ENCODE measurements at places on chromosomes 16 and 17. TPM values are rescaled to one million over a fixed set of nuclear protein-coding genes. Genes with fewer than 3 reads are reported as not detected.

DNA sequence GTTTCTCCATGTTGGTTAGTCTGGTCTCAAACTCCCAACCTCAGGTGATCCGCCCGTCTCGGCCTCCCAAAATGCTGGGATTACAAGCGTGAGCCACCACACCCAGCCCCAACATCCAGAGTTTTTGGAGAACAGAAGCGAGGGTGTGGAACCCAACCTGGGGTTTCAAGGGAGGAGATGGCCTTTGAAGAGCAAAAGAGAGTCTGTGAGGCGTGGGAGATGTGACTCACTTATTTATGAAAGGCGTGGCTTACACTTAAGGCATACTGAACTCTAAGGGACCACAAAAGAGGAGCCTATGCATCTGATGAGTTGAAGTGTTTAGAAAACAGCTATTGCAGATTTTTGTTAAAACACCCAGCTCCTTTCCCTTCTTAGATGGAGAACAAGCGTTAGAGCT is 18.9 kb downstream of the ARSG start:
- no peak for DNase-seq

DNA sequence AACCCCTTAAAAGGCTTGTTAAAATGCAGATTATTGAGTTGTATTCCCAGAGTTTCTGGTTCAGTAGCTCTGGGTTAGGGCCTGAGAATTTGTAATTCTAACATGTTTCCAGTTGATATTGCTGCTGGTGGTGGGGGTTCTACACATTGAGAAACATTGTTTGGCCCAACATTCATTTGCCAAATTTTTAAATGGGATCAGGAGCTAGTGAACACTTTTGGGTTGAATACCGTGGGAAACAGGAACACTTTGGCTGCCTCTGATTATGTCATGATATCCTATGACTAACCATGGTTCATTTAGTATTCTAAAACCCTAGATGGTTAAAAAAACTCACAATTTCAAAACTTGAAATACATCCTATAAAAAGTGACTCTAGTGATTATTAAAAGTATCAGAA is 89.3 kb downstream of the RPGRIP1L start:
- no peak for DNase-seq

DNA sequence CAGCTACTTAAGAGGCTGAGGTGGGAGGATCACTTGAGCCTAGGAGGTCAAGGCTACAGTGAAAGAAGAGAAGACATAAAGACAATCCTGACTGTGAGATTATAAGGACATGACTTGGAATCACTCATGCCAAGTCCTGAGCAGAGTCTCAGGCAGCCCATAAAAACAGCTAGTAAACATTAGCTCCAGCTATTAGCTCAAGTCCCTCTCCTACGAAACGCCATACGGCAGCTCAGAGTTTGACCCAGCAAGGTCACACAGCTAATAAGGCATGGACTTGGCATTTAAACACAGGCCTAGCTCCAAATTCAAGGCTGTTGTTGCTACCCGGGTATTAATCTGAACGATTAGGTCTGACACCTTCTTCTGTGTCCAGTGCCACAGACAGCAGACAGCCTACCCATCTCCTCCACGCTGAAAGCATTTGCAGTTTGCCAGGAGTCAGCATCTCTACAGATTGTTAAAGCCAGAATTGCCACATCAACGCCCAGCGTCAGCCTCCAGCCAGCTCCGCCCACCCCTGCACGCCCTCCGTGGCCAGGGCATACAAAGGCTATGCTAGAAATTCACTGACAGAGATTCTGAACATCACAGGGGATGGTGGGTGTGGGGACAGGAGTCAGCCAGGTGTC is 9.9 kb upstream of the TMEM114 start:
- DNase-seq, result no peak

The CCL8 gene
- 1.9 TPM for total RNA-seq

The SKAP1 gene
- not detected for total RNA-seq

The KCNJ18 gene
- total RNA-seq, result not detected
